ENCODE measurements at places on chromosomes 13 and 19. TPM values are rescaled to one million over a fixed set of nuclear protein-coding genes. Genes with fewer than 3 reads are reported as not detected.

Gene NPHS1
- total RNA-seq: not detected

Gene ARRDC5
- total RNA-seq: 0.90 TPM

Gene TEX26
- total RNA-seq: not detected

Gene PCP2
- total RNA-seq: not detected

Gene CGB2
- total RNA-seq: not detected

Gene ANGPTL8
- total RNA-seq: 13.2 TPM

Gene IER2
- 77.4 TPM for total RNA-seq

Gene NAPSA
- 0.39 TPM for total RNA-seq

Gene SLC5A5
- not detected for total RNA-seq

Gene SIGLEC5
- 1.0 TPM for total RNA-seq

DNA sequence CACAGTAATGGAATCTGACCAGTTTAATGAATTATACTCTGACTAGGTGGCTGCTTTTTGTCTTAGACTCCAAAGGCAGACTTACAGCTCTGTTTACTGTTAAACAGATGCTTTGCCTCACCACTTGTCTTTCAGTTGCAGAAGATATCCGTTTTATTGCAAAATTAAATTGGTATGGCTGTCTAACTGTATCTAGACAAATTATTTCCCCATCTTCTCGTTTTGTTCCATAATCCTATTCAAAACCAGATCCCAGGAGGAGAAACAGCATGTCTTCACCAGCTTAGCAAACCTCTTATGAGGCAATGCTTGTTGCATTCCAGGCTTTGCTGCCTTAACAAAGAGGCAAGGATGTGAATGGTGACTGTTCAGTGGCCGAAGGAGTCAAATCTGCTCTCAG lies 215.6 kb downstream of the TDRD3 start:
- DNase-seq: no peak

DNA sequence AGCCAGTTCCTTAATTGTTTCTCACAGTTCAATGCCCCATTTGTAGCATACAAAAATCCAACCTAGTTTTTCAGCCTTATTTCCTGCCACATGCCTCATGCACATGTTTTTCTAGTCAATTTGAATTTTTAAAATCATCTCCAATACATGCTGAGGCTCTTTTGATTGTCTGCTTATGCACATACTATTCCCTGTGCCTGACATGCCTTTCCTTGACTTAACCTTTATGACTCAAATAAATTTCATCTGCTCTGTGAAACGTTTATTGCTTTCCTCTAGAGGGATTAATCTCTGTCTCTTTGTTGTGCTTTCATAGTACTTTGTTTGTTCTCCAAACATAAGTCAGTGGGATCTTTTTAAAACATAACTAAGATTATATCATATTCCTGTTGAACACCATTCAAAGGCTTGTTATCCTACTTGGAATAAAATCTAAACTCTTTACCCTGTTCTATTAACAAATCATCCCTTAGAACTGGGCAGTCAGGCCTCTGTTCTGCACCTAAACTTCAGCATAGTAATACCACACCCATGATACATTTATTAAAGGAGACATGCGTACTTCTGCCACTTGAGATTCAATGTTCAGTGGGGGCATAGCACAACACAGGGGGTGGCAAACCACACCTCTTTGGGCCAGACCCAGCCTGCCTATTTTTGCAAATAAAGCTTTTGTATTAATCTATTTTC lies 346.6 kb downstream of the FGF14 start:
- DNase-seq: no peak

DNA sequence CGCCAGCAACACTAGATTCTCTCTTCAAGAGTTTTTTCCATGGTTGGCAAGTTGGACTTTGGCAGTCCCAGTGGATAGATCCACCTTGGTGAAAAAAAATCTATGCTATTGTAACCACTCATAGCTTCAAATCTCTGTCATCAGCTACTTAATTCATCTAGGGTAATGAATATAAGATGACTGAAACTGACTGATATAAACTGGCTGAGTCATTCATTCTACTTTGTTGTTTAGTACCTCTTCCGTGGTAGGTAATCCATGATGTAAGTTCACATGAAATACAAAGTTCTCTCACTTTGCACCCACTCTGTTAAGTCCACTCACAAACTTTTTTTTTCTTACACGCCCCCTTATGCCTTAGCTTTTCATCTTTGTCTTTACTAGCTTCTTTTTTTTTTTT lies 1381.5 kb downstream of the SLITRK5 start:
- no peak for DNase-seq

- no peak for DNase-seq
Measured at GRCh38 chr19:9009935-9010651, at the start of gene MUC16. Gene MUC16, minus strand, starts transcription at chr19:9010409.

GRCh38 chr13:51584731-51585672 lies 740 bp downstream of the WDFY2 start:
- DNase-seq: peak; percentile 28

DNA sequence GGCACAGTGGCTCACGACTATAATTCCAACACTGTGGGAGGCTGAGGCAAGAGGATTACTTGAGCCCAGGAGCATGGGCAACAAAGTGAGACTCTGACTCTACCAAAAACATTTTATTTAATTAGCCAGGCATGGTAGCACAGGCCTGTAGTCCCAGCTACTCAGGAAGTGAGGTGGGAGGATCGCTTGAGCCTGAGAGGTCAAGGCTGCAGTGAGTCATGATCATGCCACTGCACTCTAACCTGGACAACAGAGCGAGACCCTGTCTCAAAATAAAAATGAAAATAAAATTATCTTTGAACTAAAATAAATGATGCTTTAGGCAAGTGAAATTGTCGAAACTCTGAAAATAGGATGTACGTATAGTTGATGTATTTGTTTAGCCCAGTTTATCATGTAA lies 8.2 kb upstream of the CLN5 start:
- DNase-seq: no peak

GRCh38 chr13:98881390-98881789 lies 96.5 kb downstream of the DOCK9 start:
- no peak for DNase-seq

DNA sequence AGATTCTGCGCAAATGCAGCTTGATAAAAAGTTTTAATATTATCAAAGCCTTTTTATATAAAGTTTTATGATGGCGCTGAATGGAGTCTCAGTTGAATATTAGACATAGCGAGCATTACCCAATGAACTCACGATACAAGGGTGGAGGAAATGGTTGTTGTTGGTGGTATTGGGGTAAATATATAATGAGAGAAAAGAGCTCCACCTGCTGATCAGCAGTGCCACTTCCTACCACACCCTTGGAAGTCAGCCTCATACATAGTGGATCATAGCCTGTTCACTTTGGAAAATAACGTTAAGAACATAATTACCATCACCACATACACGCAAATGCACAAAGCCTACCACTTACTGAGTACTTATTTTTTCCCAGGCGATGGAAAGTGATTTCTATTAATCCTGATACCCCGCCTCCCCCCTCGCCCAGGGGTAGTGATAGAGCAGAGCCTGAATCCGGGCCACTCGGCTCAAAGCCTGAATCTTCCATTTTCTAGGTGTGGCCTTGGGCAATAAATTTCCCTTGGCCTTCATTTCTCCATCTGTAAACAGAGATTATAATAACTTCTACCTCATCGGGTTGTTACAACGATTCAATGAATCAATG lies 358.3 kb downstream of the KLF5 start:
- no peak for DNase-seq

DNA sequence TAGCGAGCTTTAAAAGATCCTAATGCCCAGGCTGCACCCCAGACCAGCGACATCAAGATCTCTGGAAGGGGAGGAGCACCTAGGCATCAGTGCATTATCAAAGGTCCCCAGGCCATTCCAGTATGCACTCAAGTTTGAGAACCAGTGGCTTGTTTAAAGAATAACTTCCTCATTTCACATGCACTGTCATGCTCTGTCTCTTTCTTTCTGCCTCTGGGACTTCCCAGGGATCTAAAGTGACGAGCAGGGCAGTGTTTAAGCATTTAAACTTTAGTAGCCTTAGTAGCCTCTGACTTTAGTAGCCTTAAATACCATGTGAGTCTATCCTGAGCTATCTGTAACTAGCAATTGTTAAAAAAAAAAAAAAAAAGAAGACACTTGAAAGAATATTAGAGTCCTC lies 8.9 kb upstream of the FARP1 start:
- DNase-seq: no peak

- DNase-seq: no peak
Measured at GRCh38 chr13:99416411-99417121, 84.7 kb upstream of the TM9SF2 start.

DNA sequence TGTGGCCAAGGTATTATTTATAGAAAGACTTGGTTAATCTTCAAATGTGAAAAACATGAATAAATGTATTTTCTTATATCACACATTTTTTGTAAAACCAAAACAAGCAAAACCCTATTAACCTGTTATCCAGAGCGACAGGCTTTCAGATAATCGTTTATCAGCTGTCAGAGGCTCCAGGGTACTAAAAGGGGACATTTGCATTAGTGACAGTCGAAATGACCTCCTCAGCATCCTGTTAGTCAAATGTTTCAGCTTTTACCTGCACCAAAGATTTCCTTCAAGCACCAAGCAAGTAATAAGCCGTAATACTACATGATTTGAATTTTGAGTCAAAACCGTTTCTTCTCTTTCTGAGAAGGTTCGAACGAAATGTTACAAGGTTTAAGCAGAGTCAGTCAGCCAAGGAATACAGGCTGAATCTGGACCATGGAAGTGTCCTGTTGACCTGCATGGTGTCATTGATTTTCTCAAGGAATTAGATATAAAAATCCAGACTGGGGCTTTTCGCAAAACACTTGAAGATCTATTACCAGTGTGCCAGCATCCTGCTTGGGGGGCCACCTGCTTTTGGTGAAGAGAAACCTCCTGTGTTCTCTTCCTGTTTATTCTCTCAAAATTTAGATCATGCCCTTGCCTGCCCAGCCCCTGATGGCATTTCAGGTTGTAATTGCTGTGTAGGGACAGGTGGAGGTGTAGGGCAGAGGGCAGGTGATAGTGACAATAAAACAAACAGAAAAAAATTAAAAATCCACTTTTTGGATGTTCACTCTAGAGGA lies 11.3 kb upstream of the RFC3 start:
- no peak for DNase-seq

- DNase-seq: no peak
Measured at GRCh38 chr19:56769650-56770049, 70.9 kb downstream of the PEG3 start.

GRCh38 chr19:28184997-28185396 lies 1028.0 kb downstream of the UQCRFS1 start:
- DNase-seq: no peak

GRCh38 chr19:35871611-35872010 lies 3.2 kb downstream of the APLP1 start:
- no peak for DNase-seq

DNA sequence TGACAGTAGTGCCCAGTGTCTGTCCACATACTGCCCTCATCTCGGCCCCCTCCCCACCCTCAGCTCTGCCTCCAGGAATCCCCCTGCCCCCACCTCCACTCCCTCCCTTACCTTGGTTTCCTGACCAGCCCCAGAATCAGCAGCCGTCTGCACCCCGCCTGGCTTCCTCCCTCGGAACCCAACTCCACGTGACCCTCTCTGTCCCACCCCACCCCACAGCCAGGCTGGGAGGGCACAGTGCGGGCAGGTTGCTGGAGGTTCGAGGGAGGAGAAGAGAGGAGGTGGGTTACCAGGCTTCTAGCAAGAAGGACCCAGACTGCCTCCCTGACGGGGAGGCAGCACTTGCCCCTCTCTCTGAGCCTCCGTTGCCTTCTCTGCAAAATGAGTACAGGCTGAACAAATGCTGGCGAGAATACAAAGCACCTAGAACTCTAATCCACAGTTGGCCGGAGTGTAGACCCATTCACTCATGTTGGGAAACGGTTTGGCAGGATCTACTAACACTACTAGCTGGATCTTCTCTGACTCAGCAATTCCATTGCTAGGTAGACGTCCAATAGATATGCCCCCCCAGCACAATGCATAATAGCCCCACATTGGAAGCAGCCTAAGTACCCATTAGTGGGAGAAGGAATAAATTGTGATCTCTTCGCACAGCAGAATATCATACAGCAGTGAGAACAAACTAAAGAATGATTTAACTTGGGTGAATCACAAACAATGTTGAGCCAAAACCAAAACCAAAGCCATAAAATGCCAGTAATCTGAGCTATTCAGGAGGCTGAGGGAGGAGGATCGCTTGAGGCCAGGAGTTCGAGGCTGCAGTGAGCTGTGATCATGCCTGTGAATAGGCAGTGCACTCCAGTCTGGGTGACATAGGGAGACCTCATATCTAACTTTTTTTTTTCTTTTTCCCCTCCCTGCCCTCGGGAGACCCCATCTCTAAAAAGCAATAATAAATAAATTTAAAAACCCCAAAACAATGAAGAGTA lies at the start of gene RASAL3:
RASAL3 (minus strand) TSS at position 151 of the 992 bp plus-strand sequence. CDS start 186 bp downstream, outside the sequence.
- no peak for DNase-seq

GRCh38 chr19:31126236-31126635 lies 223.0 kb downstream of the TSHZ3 start:
- no peak for DNase-seq

- DNase-seq: no peak
Measured at GRCh38 chr13:64069892-64070291, 2654.2 kb upstream of the PCDH20 start.

GRCh38 chr19:58575183-58576041 lies 2.3 kb upstream of the MZF1 start:
- peak; percentile 76 for DNase-seq

GRCh38 chr19:7263521-7263920 lies 30.7 kb downstream of the INSR start:
- no peak for DNase-seq

GRCh38 chr13:76929851-76930374 lies 18.4 kb upstream of the ACOD1 start:
- DNase-seq: no peak

DNA sequence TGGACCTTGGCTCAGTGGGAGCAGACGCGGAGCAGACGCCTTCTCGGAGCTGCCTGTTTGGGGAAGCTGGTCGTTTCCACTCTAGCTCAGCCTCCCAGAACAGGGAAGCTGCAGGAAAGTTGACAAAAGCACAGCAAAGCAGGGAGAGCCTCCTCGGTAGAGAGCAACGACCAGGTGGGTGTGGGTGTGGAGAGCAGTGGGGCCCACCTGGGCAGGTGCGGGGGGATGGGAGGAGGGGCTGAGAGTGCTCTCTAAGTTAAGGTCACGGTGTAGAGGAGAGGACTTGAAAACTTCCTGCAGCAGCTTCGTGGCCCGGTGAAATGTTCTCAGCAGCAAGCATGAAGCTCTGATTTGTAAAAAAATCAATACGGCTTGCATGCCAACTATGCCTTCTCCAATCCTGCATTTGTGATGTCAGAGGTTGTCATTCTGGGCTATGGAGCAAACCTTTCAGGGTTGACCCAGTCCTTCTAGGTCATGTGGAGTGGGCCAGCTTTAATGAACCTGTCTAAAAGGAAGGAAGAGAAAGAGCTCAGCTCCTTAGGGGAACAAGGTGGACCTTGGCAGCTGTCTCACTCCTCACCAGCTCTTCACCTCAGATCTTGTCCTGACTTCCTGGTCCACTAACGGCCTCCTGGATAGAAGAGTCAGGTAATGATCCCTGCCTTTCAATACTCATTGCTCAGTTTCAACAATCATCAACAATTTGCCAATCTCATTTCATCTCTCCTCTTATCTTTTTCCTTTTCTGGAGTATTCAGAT lies 85.8 kb upstream of the UBL3 start:
- no peak for DNase-seq

GRCh38 chr13:77480066-77480465 lies 55.4 kb upstream of the SCEL start:
- no peak for DNase-seq

- no peak for DNase-seq
Measured at GRCh38 chr19:12723641-12724426, at the start of gene TNPO2. Gene TNPO2, minus strand, starts transcription at chr19:12723932. Its CDS starts 2,955 bp downstream, at chr19:12720977.
